ENCODE measurements at places on chromosomes 7 and 10.

DNA sequence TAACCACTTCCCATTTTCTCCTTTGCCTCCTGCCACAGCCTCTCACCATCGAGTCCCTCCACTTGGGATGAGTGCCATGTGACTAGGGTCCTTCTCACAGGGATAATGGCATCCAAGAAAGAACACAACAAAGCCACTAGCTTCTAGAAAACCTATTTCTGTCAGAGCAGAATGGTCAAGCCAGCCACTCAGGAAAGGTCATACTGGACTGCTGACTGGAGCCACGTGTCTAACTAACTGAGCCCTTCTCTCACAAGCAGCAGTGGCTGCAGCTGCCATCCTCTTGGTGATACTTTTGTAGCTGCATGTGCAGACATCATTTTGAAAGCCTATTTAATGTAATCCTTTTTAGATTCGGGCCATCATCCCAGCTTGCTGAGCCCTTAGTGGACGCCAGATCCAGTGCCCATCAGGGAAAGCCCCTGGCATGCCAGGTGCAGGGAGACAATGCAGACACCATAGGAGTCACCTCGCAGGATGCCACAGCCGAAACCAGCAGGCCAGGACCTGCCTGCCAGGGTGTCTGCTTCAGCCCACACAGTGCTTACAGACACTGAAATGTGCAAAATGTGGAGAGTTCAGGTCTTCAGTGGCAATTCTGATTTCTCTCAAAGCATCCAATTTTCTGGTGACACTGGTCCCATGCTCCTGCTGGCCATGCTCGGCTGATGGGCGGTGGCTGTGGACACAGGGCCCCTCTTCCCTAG lies 98.3 kb upstream of the DDC start:
- DNase-seq: no peak

- DNase-seq: no peak
Measured at GRCh38 chr10:82212753-82213152, 337.8 kb downstream of the NRG3 start.

DNA sequence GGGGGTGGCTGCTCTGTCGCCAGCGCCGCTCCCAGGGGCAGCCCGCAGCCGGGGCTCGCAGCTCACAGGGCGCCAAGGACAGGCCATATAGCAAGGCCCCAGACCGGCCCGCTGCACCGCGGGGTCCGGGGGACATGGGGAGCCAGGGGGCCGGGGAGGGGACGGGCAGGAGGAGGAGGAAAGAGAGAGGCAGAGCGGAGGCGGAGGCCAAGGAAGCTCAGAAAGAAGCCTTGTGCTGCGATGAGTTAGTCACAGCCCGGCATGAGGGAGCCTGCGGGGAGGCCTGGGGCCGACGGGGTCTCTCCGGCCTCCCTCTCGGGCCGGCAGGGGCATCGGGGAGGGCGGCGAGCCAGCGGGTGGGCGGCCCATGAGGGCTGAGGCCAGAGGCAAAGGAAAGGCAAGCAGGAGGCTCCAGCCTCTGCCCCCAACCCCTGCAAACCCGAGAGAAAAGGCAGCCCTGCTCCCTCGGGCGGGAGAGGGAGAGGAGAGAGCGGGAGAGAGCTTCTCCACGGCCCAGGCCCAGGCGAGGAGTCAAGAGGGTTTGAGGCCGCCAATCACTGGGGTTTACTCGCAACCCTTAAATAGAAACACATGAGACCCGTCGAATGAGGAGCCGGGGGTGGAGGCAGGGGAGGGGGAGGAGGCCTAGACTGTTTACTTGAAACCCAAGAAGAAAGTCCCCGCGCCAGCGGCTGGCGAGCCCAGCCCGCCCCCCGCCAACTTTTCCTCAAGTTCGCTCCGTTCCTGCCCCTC lies 167.9 kb downstream of the NEURL1 start:
- DNase-seq: no peak

DNA sequence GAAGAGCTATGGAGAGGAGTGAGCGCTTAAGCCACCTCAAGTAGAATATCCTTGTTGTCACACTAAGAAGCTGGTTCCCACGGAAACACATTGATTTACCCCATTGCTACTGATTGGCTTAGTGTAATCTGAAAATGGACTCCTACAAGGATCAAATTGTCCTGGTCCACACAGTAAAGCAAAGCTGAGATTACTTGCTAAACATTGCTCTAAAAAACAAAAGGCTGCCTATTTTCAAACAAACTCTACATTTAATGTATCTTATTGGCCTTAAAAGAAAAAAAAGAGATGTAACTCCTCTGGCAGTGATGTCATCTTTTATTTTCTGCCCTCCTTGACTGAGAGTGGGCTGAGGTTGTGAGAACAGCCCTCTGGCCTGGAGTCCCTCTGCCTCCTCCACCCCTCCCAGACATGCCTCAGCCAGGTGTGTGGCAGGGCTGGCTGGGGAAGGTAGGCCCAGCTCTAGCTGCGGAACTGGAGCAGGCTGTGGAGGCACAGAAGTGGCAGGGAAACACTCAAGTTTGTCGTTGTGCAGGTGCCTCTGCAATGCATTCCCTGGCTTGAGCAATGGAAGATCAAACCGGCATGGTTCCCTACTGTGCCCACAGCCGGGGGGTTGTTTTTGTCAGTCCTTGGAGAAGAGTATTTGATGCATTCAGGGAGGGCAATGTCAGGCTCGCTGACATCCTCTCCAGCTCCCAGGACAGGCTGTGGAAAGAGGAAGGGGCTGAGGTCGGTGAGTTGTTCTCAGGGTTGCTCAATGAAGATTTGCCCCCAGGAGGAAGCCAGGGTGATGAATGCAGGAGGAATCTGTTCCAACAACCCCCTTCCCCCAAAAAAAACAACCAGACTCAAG lies 9.1 kb downstream of the KLF6 start:
- no peak for DNase-seq

- DNase-seq: no peak
Measured at GRCh38 chr10:95389982-95390381, 99.2 kb upstream of the PDLIM1 start.

GRCh38 chr10:115001506-115002381 lies 63.7 kb downstream of the TRUB1 start:
- DNase-seq: no peak

GRCh38 chr7:123431075-123431614 lies 103.2 kb downstream of the IQUB start:
- DNase-seq: no peak

DNA sequence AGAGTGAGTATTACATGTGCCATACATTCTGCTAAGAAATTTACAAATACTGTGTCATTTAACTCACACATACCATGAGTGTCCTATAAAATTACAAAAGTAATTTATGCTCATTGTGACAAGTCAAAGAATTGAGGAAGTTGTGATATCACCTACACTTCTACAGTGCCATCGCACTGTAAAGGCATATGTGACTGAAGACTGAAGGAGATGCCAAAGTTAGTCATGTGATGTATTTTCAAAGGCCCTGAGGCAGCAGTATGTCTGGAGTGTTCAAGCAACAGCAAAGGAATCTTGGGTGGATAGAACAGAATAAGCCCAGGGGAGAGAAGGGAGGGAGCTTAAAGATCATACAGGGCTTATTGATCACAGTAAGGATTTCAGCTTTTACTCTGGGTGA lies 176.8 kb downstream of the WNT2 start:
- DNase-seq: no peak

DNA sequence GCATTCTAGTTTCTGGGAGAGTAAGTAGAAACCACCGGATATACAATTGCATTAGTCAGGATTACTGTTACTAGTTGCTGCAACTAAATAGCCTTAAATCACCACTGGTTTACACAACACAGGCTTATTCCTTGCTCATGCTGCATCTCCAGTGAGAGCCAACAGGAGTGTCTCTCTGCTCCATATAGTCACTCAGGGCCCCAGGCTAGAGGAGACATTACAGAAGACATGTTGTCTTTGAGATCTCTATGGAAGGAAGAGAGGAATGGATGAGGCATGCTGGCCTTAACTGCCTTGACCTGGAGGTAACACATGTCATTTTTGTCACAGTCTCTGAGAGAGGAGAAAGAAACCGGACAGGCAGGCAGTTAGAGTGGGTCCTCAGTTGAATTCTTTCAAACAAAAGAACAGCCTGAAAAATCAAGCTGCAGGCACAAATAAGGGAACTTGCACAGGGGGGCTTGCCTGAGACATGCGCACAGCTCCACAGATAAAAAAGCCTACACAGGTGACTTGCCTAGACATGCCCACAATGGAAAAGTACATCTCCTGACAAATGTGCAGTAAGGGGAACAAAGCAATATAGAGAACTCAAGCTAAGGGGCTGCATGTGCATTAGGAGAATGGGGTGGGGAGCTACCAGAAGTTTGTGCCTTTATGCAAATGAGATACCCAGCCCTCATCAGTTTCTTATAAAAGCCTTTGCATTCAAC lies 348.0 kb downstream of the TYW1 start:
- no peak for DNase-seq

- DNase-seq: no peak
Measured at GRCh38 chr10:13840036-13840435, 253.3 kb downstream of the PRPF18 start.

DNA sequence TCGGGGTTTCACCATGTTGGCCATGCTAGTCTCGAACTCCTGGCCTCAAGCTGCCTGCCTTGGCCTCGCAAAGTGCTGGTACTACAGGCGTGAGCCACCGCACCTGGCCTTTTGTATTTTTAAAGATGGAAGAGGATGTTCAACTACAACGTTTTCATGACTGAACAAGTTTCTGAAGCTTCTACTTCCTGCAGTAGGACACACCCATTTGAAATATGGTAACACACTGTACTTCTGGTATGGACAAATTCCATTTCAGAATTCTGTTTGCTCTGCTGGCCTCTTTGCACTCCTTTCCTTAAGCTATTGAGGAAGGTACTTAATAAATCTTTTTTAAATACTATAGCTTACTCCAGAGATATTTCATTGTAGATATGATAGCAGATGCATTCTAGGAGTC lies 10.9 kb upstream of the CDK1 start:
- no peak for DNase-seq

- DNase-seq: no peak
Measured at GRCh38 chr10:5589011-5589660, 64.4 kb downstream of the CALML3 start.

GRCh38 chr10:120002785-120003184 lies 110.3 kb downstream of the SEC23IP start:
- DNase-seq: no peak

DNA sequence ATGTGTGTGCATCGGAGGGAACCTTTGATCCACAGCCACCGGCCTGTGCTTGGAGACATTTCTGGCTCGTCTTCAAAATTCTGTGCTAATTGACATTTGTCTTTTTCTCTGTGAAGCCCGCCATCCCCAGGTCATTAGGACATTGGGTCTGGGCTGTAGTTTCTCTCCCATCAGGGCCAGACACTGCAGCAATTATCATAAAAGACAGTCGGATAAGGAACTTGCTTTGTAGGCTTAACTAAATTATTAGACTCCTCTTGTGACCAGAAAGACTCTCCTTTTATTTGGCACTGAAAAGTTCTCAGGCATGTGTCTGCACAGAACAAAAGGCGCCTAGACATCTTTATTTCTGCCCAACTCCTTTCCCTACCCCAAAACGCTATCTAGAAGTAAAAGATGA lies 49.1 kb upstream of the NPTX2 start:
- no peak for DNase-seq

- no peak for DNase-seq
Measured at GRCh38 chr7:80635533-80635932, 2.9 kb upstream of the CD36 start.

DNA sequence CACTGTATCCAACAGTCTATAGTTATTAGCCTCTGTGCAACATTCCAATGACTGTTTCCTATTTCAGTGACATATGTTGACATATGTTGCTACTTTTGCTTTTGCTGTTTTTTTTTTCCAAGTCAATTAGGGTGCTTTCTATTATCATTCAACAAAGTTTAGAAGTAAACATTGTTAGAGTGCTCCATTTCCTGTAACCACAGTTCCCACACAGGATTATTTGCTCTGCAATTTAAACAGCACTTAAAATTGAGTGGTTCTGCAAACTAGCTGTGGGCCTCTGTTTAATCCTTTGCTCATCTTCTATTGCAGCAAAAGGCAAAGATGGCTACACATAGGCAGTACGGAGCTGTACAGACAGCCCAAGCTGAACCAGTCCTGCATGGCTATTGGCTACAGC lies 46.5 kb upstream of the PTN start:
- DNase-seq: no peak

DNA sequence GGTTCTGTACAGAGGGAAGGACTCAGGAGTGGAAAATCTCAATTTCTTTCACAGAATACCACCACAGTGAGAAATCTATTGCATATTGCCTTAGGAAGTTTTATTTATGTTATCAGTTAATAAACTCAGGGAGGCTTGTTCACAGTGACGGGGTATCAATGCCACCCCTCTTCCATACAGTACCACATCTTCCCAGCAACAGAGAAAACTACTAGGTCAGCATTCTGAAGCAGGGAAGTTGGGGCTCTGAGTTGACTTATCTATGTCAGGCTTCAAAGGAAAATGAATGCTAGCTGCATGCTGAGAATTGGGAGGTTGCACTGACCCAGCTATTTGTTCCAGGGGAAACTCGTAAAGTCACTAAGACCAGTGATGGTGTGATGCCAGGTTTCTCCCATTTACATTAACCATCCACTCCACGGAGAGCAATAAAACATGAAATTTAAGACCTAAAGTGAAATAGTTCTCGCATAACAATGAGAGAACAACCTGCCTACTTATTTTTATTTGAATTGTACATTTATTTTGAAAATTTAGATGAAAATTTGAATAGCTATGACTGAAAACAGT lies 266.7 kb downstream of the RNLS start:
- DNase-seq: no peak

- no peak for DNase-seq
Measured at GRCh38 chr10:70845816-70846215, 30.1 kb downstream of the SGPL1 start.

GRCh38 chr10:100000109-100000644 lies 9.6 kb downstream of the DNMBP start:
- no peak for DNase-seq

DNA sequence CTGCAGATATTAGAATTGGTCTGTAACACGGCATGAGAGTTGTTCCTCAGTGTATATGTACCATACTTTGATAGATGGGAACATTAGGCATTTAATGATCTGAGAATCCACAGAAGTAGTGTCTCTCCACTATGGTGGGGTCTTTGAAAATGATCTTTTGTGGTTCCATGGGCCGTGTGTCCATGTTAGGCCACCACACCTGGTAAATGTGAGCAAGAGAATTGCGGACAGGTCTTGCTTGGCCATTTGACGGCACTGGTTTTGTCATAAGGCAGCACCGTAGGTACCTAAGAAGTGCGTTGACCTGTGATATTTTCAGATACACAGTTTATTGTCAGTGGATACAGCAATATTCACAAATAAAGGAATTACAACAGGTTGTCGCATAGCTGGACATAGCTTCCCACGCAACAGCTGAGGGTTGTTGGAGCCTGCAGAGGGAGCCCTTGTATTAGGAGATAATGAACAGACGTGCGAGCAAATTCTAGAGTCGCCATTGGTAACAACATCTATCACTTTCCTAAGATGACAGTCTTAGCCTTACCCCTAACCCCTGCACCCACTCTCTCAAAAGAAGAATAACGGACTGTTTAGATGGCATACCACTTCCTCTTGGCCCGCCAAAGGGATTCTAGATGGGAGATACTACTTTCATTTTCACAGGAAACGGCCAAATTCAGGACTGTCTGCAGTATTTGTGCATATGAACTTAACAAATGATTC lies 111.4 kb downstream of the COL28A1 start:
- DNase-seq: peak; percentile 30

DNA sequence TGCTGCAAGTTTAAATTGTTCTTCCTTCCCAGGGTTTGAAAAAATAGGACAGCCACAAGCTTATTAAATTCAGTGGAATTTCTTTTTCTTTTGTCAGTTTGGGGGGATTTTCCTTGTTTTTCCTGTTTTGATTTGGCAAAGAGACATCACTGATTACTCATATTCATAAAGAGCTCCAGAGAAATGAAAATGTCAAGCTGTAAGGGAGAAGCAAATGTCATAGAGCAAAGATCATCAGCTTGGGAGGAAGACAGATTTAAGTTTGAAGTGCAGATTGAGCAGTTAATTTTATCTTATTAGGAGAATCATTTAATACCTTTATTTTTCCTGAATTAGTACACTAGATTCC lies 255.8 kb upstream of the PHYHIPL start:
- no peak for DNase-seq
